ENCODE measurements at places on chromosomes 7 and 10.
A peak's percentile ranks its signal among the peaks of the same experiment; 100 is the strongest.

DNA sequence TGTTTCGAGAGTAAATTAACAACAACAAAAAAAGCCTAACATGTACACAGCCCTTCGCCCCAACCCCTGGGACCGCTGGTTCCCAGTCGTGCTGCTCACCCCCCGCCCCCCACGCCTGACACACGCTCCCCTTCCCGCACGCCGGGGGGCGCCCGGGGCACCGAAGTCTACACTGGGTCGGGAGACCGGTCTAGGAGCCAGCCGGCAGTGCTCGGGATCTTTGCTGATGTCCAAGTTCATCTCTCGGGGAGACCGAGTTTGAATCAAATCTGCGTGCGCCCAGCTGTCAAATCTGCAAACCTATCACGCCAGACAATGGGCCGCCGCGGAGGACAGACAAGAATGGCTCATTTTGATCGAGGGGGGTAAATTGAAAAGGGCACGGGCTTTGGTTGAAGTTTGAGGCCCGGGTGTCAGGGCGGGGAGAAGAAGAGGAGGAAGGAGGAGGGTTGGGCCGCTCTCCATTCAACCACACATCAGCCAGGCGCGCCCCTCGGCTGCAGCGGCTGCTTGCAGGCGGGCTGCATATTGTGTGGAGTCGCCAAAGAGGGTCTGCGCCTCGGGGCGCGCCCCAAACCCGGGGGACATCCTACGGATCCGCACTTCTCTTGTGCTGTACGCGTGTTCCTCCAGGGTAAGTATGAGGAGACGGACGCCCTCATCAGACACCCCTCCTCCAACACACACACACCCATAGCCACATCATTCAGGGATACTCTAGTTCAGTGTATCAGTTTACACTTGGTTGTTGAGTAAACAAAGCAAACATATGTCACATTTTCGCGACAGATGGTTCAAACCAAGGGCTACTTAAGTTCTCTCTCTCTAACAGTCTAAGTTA, 1.3 kb upstream of the GFRA1 start:
- no peak for DNase-seq

- peak; percentile 75 for DNase-seq
Measured at GRCh38 chr10:68202960-68203353, 29.0 kb downstream of the ATOH7 start.

GRCh38 chr7:105786520-105787470, 89.6 kb downstream of the ATXN7L1 start:
- no peak for DNase-seq

DNA sequence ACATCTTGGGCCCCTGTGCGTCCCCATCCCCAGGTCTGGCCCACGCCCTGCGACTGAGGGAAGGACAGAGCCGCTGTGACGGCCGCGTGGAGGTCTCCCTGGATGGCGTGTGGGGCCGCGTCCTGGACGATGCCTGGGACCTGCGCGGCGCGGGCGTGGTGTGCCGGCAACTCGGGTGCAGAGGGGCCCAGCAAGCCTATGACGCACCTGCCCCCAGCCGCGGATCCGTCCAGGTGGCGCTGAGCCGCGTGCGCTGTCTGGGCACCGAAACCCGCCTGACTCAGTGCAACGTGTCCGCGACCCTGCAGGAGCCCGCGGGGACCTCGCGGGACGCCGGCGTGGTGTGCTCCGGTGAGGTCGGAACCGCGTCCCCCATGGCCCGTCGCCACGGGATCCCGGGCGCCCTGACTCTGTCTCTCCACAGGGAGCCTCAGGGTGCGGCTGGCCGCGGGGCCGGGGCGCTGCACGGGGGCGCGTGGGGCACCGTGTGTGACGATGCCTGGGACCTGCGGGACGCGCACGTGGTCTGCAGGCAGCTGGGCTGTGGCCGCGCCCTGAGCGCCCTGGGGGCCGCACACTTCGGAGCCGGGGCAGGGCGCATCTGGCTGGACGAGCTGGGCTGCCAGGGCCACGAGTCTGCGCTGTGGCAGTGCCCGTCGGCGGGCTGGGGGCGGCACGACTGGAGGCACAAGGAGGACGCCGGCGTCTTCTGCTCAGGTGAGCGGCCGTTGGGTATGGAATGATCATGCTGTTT, 5.9 kb downstream of the SCART1 start:
- no peak for DNase-seq

- DNase-seq, result no peak
Measured at GRCh38 chr10:77451886-77452285, 185.7 kb downstream of the KCNMA1 start.

GRCh38 chr7:93914581-93915066, 6.9 kb upstream of the GNG11 start:
- DNase-seq, result no peak

GRCh38 chr10:74342991-74343390, 192.0 kb downstream of the ADK start:
- DNase-seq, result no peak

- no peak for DNase-seq
Measured at GRCh38 chr7:45191396-45191795, 33.8 kb downstream of the RAMP3 start.

DNA sequence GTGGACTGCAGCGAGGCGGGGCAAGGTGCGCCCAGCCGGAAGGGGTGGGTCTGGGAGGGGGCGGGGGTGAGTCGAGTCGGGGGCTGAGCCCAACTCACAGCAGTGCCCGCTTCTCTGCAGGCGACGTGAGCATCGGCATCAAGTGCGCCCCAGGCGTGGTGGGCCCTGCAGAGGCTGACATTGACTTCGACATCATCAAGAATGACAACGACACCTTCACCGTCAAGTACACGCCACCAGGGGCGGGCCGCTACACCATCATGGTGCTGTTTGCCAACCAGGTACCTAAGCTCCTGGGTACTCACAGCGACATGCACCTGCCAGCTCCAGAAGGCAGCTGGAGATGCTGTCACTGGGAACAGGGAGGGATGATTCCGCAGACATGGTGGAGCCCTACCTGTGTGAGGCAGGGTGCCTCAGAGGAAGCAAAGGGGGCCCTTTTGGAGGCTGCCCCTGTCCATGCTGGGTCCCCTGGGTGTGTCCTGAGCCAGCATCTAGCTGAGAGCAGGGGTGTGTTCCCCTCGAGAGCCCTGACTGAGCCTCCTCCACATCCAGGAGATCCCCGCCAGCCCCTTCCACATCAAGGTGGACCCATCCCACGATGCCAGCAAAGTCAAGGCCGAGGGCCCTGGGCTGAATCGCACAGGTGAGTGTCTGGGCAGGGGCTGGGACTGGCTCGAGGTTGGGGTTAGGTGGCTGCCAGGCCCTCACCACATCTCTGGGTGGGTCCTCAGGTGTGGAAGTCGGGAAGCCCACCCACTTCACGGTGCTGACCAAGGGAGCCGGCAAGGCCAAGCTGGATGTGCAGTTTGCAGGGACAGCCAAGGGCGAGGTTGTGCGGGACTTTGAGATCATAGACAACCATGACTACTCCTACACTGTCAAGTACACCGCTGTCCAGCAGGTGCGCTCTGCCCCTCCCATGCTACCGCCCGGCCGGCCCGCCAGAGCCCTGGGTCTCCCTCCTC, 12.8 kb downstream of the FLNC start:
- no peak for DNase-seq

GRCh38 chr10:44278837-44279324, 106.0 kb downstream of the CXCL12 start:
- DNase-seq, result peak; percentile 16

DNA sequence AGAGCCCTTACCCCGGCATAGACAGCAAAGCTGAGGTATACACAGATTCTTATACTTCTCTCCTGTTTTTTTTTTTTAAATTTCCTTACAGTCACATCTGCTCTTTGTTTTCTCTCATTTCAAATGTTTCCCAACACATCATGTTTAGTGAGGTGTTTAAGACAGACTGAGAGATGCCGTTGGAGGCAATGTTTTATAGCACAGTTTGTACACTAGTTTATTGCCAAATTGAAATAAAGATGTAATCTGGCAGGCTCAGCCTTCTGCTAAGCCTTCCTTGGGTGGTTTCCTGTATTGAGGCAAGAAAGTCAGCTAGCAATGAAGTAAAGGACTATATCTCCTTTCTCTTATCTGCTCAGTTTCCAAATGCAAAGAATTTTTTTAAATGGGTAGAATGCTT, 393.4 kb downstream of the SORCS1 start:
- no peak for DNase-seq

GRCh38 chr10:88008866-88009470, 145.5 kb downstream of the PTEN start:
- DNase-seq, result no peak

DNA sequence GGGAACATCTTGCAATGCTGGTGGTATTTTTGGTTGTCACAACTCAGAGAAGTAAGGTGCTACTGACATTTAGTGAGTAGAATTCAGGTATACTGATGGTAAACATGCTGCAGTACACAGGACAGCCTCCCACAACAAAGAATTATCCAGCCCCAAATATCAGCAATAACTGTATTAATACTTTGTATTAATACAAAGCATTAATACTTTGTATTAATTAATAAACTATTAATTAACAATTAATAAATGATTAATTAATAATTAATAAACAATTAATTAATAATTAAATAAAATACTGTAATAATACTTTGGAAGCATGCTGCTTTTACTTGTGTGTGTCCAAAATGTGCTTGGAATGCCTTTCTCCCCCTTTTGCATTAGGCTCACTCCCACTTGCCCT, 62.5 kb downstream of the ZNF92 start:
- no peak for DNase-seq

DNA sequence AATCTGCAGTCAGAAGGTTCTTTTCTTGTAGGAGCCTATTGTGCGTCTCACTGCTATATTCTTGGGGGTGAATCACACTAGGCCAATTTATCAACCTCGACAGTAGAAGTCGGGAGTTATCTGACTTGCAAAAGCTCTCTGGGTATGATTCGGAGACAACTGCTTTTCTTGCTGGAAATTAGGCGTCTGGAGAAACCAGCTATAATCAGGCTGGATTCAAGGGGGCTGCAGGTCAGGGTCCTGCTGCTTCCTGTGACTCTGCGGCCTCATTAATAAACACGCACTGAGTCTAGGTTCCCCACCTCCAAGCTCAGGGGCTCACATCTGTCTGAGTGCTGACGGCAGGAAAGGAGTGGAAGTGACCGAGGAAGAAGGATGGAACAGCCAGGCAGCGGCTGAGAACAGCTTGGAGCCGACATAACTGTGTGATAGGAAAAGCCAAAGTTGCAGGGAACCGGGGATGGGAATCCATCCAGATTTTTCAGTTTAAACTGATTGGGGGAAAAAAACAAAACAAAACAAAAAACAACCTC, 184.6 kb downstream of the FANK1 start:
- DNase-seq, result no peak

DNA sequence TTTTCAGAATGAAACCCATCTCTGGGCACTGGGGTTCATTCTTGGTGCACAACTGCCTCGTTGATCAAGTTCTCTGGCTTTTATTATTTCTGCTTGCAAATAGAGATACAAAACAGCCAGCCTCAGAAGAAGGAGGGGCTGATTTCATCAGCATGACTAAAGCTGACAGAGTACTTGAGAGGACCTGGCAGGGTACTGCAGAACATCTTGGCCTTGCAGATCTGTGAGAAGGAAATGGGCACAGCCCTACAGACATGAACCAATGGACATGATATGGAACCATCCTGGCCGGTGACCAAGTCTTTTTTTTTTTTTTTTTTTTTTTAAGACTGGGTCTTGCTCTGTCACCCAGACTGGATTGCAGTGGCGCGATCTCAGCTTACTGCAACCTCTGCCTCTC, 240.6 kb downstream of the VTI1A start:
- DNase-seq, result peak; percentile 30

GRCh38 chr7:43645699-43646226, 62.9 kb downstream of the STK17A start:
- no peak for DNase-seq

DNA sequence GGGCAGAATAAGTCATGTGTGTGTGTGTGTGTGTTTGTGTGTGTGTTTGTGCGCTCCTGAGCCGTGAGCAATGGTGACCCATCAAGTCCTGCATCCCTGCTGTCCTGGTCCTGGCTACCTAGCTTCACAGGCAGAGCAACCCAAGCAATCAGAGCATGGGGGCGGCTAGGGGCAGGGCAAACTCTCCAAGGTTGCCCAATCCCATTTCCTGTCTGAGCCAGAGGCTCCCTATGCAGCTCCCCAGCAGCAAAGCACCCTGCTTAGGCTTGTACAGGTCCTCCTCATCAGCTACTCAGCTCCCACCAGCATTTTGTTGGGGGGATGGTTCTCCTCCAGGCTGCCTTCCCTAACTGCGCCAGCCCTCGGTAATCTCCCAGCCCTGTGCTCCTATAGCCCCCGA, 31.1 kb upstream of the CRHR2 start:
- no peak for DNase-seq

- DNase-seq, result no peak
Measured at GRCh38 chr7:87364246-87364645, 18.8 kb downstream of the CROT start.

DNA sequence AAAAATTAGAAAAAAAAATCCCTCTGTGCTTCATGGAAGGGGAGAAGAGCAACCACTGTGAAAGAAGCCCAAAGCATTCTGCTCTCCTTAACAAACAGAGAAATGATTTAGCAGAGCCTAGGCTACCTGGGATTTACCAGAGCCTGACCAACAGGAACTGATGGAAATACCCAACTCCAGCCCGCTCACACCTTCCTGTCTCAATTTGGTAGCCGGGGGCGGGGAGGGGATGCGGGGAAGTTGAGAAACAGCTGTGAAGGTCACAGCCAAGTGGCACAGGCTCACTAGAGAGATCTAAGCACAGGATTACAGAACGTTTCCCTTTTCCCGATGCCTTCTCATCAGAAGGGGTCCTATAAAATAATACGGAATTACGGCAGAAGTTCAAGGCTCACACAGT, 17.6 kb downstream of the RSU1 start:
- no peak for DNase-seq

DNA sequence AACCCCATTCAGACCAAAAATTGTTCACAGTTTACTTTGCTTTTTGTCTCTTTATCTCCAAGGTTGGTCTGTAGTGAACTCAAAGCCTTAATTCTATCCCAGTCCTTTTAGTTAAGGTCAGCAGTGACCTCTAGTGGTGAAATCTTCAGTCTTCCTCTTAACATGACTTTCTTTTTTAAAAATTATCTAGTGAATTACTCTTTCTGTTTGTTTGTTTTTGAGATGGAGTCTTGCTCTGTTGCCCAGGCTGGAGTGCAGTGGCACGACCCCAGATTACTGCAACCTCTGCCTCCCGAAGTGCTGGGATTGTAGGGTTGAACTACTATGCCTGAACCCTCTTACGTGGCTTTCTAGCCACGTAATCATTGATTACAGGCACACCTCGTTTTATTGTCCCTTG, 25.0 kb downstream of the ZNF487 start:
- peak; percentile 50 for DNase-seq

GRCh38 chr10:44023517-44023916, 361.4 kb downstream of the CXCL12 start:
- no peak for DNase-seq

DNA sequence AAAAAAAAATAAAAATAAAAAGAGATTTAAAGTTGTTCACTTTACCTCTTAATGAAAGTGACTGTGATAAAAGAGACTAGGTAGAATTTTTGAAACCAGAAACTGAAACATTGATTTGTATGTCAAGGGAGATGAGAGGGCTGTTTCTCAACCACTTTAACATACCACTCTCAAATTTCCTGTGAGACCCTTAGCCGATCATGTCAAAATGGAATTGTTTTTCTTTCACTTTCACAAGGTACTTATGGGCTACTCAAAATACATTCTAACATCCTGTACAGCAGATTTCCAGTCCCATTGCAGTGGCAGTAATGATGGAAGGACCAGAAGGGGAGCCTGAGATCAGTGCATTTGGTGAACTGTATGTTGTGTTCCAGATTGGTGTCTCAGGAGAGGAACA, 261.2 kb downstream of the PPP1R3A start:
- no peak for DNase-seq
